ENCODE measurements at places on chromosomes 3 and 15. TPM values are rescaled to one million over a fixed set of nuclear protein-coding genes. Genes with fewer than 3 reads are reported as not detected.

GATA2 gene
- total RNA-seq = 26.8 TPM

SLC9C1 gene
- total RNA-seq = not detected

SLC24A5 gene
- total RNA-seq = not detected

FGF7 gene
- total RNA-seq = not detected

SOX14 gene
- not detected for total RNA-seq

DNA sequence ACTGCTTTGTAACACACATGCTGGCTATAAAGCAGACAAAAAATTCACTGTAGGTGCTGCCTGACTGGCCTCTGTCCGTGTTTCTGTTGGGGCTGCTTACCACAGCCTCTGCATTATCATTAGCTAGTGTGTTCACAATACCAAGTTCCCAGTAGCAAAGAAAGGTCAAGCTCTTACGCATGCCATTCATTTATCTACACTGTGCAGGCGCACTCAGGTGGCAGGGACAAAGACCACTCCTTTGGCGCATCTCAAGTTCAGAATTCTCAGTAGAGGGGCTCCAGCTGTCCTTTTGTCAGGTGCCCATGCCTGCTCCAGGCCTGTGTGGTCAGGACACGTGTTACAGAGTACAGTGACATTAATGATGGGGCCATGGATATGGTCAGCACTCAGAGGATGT lies 22.3 kb downstream of the MLH1 start:
- DNase-seq = no peak

GRCh38 chr3:46361408-46362283 lies 7.7 kb downstream of the CCR2 start:
- DNase-seq = peak; percentile 83

DNA sequence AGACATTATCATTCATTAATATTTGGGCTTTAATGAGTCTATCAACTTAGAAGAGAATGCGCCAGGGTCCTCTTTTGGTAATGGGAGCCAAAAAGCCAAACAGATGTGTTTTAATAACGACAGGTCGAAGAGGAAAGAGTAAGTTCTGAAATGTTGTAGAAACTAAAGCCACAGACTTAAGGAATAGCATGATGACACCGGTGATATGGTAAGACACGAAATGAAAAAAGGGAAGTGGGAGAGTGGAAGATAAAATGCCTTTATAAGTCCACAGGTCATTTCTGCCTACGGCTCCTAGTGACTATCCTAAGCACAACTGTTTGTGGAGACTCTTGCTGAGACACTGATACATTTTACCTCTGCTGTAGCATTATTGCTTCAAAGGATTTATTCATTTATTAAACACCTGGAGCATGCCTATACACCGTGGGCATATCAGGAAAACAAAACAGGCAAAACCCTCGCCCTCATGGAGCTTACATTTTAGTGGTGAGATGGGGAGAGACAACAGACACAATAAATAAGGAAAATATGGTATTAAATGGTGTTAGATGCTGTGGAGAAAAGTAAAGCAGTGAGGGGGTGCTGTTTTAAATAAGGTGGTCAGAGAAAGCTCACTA lies 11.7 kb upstream of the CD47 start:
- no peak for DNase-seq

DNA sequence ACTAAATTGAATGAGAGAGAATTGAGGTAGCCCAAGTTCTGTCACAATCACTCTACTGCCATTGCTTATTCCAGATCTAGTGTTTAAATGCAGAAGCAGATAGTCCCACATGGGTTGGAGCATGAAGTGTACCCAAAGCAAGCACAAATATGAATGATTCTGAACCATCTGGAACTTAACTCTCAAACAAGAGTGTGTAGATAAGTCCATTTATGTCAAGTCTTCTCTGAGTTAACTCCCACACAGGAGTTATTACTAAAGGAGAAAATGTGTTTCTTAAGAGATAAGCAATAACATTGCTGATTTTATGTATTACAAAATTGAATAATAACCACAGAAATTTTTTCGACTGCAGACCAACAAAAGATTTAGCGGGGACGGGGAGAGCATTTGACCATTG lies 33.6 kb downstream of the PAQR9 start:
- DNase-seq = no peak

- peak; percentile 83 for DNase-seq
Observed at GRCh38 chr3:150227839-150228238, 180.3 kb upstream of the TSC22D2 start.

DNA sequence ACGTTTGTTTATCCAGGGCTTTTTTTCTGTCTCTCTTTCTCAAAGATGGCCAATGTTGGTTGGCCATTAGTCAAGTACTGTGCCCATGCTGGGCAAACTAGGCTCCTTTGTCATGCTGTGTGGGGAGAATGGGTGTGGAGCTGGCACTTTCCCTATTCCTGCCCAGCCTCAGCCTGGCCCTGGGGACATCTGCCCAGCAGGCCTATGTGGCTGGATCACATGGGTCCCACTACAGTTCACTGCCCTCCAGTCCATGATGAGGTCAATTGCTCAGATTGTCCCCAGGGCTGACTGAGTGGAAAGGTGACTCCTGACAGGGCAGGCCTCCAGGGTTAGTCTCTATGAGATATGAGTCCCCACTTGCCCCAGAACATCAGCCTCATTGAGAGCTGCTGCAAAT lies 54.4 kb upstream of the HERC1 start:
- DNase-seq = no peak

- DNase-seq = peak; percentile 2
Observed at GRCh38 chr3:133209871-133210550, 171.8 kb downstream of the TMEM108 start.

DNA sequence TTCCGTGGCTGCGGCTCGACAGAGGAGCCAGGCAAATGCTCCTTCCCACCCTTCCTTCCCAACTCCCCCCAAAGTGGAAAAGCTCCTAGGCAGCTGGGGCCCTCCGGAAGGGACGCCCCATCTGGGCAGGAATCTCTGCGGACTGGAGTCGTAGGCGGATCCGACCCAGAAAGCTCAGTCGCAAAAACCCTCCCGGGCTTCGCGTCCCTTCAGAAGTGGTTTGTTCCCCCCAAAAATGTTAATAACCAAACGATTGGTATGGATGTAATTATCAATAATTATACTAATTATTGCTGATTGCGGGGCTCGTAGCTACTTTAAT lies 3.8 kb downstream of the RNU6-1 start:
- DNase-seq = no peak

All from PC-3 (cell line).